HCT116 (cell line): ENCODE measurements at places on chromosomes 13 and 19.

DNA sequence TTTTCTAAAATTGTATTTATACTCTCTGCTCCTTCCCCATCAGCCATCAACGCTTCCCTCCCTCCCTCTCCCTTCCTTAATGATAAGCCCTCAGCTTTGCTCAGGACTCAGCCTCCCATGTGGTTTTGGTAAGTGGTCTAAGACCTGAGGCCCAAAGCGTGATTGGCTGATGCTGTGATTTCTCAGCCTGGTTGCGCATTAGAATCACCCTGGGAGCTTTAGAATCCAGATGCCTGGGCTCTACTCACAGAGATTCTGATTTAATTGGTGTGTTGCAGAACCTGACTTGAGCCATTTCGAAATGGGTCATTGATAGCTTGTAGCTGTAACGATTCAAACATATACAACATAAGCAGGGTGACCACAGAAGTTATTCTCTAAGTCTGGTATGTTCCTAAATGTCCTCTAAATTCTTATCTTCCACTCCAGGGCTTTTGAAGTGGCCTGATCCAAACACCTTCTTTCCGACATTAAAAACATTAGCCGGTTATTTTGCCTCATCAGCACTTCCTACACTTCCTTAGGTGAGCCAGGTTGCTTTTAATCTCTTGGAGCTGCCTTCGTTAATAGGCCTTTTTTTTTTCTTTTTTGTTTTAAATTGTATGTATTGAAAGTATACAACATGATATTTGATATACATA is 60.6 kb downstream of the LRCH1 start:
- DNase-seq = no peak

GRCh38 chr13:100130930-100131511 is 42.1 kb downstream of the PCCA start:
- no peak for DNase-seq

DNA sequence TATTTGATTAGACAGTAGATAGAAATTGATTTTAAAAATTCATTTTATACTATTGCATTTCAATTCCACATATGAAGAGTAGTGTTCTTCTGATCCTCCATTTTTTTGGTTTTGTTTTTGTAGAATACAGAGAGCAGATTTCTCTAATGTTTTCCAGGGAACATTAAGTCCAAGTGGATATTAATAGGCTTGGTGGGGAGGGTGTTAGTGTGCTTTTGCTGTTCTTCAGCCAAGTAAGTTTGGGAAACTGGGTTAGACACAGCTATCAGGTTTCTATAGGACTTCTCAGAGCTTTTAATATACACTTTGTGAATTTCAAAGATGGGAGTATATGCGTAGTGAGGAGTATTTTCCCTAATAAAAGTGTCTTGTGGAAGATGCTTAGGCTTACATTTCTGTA is 21.8 kb downstream of the NAA16 start:
- DNase-seq = no peak

GRCh38 chr19:17775245-17775927 is 19.6 kb upstream of the B3GNT3 start:
- DNase-seq = no peak

GRCh38 chr13:52459668-52460067 is 4.4 kb downstream of the CKAP2 start:
- DNase-seq = no peak

GRCh38 chr19:39385629-39386411 is 5.1 kb downstream of the PAF1 start:
- no peak for DNase-seq

DNA sequence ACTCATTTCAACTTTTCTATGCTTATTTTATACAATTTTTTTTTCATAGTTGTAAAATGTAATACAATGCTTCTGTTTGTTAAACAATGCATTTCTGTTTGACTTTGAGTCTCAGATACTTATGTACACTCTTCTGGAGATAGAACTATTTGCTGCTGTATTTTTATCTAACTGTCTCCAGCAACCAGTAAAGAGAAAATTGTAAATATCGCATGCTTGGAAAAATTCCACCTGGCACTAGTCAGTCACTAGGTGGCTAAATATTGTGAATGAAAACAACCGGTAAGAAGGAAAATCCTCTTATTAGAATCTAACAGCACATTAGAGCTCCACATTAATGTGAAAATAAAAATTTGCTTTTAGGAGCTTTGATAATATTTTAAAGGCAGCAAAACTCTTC is 876.5 kb downstream of the PCDH9 start:
- DNase-seq = no peak

GRCh38 chr13:109645831-109646230 is 140.6 kb downstream of the IRS2 start:
- no peak for DNase-seq

- no peak for DNase-seq
These were observed 5.6 kb downstream of the SIGLEC7 start for GRCh38 chr19:51147663-51148062.

GRCh38 chr19:10037809-10038208 is 24.5 kb downstream of the RDH8 start:
- no peak for DNase-seq

GRCh38 chr19:34317311-34317927 is 47.6 kb upstream of the GPI start:
- no peak for DNase-seq

GRCh38 chr13:111402441-111402840 is 82.0 kb downstream of the TEX29 start:
- no peak for DNase-seq

- DNase-seq = no peak
These were observed 233.4 kb downstream of the B3GLCT start for GRCh38 chr13:31433207-31433606.

GRCh38 chr19:34879563-34879962 is 47.1 kb upstream of the ZNF30 start:
- no peak for DNase-seq

GRCh38 chr13:40272776-40273139 is 393.7 kb downstream of the FOXO1 start:
- no peak for DNase-seq

GRCh38 chr13:97318532-97318931 is 96.4 kb downstream of the MBNL2 start:
- no peak for DNase-seq

- no peak for DNase-seq
These were observed 963.1 kb downstream of the EFNB2 start for GRCh38 chr13:105572401-105572800.

GRCh38 chr19:45779231-45780145 is 2.8 kb downstream of the DMPK start:
- DNase-seq = peak; percentile 87

GRCh38 chr19:29056535-29056934 is 156.4 kb downstream of the UQCRFS1 start:
- no peak for DNase-seq

DNA sequence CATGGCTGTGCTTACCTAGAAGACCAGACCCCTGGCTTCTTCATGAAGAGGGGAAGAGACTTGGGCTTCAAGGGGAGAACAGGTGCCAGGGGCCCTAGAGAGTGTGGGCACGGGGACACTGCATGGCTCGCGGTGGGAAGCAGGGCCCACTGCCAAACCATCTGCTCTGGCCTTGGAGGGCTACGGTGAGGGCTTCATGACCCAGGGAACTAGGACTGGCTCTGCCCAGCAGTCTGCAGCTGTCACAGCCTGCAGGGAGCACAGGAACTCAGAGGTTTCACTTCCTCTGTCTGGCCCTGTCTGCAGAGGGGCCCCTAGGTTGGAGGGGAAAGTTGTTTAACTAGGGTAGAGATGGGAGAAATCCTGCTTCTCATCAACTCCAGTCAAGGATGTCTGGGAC is 4.3 kb downstream of the ERCC1 start:
- DNase-seq = no peak

- DNase-seq = no peak
These were observed 803.6 kb downstream of the DIAPH3 start for GRCh38 chr13:59360108-59360507.

DNA sequence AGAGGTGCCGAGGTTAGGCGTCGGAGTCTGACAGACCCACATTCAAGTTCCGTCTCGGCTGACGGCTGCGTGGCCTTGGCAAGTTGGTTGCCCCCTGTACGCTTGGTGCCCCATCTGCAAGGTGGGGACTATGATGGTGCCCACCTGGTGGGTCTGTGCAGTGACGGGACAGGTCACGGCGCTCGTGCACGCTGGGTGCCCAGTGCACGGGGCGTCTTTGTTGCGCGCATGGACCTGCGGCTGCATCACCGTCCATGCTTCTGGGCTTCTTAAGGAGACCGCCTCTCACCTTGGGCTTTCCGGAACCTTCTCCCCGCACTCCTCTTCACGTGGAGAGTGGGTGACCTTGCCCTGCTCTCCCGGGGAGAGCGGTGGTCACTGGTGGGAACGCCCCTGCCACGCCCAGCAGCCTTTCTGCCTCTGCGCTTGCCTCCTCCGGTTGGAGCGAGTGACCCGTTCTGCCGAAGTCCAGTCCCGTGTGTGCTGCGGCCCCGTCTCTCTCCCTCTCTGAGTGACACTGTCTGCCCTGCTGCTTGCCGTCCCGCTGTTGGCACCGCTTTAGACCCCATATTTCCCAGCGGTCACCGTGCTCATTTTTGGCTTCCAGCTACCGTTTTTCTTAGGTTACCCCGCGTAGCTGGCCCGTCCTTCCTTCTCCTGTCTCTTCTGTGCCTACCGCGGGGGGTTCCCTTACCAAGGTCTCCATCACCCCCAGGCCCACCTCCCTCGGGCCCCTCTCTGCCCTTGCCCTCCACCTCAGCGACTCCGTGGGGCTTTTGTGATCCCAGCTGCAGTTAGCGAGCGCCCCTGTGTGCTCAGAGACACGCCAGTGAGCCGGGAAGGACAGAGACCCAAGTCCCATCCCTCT is 6.4 kb downstream of the ATP11A start:
- no peak for DNase-seq

DNA sequence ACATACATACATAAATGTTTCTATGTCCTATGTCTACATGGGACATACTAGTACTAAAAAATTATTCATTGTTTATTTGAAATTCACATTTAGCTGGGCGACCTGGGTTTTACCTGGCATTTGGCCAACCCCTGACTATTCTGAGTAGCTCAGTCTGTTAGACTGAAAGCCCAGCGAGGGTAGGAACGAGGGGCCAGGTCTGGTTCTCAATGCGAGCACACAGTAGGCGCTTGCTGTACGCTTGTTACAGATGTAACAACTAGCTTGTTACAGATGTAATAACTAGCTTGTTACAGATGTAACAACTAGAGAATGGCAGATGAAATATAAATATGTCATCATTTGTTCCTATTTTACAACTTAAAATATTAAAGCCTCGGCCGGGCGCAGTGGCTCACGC is 920 bp upstream of the ANO8 start:
- no peak for DNase-seq

GRCh38 chr19:2547721-2548120 is 71.8 kb downstream of the GADD45B start:
- DNase-seq = no peak

DNA sequence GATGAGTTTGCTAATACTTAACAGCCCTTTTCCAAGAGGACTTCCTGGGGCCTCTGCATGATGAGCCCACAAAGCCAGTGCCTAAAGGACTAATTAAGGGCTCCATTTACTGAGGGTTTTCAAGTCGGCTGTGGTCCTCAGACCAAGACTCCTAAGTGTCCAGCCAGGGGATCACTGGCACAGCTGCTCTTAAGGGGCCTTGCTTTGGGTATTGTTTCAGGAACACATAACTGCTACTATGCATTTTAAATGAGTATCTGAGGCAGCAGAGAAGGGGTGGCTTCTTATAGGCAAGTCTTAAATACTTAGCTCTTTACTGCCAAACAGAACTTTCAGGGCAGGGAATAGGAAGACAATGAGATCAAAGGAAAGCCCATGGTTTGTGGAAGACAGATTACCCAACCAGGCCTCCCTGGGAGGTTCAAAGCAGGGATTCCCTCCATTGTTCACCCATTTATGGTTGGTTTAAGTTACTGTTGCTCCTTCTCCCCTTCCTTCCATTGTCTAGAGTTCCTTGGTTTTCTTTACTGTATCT is 61.9 kb downstream of the TNFRSF19 start:
- no peak for DNase-seq

- DNase-seq = no peak
These were observed 990 bp downstream of the MYO9B start for GRCh38 chr19:17076543-17076991.

DNA sequence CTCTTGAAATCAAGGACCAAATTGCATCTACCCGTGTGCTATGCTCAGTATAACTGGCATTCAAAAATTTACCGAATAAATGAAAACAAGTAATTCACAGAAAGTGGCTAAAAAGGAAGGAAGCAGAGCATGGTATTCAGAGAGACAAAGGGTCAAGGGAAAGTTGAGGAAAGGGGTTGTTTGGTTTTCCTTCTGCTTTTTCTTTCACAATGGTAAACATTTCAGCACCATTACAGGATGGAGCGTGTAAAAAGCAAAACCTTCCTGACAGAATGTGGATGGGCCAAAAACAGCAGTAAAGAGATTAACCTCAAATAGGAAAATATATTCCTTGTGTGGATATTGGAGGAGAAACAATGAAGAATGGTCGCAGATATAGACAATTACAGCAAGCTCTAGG is 14.8 kb downstream of the DIAPH3 start:
- no peak for DNase-seq

DNA sequence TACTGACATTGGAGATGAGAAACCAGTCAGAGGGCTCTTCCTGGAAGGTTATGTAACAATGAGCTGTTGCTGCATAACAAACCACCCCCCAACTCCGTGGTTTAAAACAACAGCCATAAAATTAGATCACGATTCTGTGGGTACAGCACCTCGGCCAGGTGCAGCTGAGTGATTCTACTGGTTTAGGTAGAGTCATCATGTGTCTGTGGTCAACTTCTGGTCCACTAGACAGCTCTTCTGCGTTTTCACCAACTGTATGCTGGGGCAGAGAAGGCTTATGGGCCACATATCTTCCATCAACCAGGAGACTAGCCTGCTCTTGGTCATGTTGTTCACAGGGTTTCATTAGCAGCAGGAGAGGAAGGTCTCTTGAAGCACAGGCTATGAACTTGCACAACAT is 585.5 kb downstream of the KCTD12 start:
- no peak for DNase-seq

GRCh38 chr19:11137542-11138384 is 17.8 kb downstream of the SPC24 start:
- no peak for DNase-seq

- no peak for DNase-seq
These were observed 604.0 kb upstream of the SLITRK6 start for GRCh38 chr13:86403181-86403580.

DNA sequence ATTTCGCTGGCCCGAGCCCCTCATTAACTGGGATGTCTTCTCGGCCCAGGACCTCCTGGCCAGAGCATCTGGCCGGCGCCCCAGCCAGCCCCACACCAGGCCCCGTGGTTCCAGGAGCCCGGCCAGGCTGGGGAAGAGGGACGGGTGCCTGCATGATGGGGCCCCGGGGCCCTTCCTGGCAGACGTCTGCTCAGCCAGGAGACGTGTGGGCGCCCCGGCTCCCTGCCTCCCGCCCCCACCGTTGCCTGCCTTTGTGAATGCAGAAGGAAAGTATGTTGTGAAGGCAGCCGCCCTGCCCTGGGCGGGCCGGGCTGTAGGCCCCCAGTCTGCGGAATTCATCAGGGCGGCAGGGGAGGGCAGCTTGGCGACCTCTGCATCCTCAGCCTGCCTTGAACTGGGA is 4.4 kb upstream of the COMP start:
- DNase-seq = no peak

GRCh38 chr19:1944088-1944915 is 3.3 kb downstream of the CSNK1G2 start:
- DNase-seq = no peak

GRCh38 chr13:19075418-19075817 is 106.2 kb downstream of the TUBA3C start:
- DNase-seq = no peak

GRCh38 chr19:3521104-3521445 is 15.0 kb downstream of the FZR1 start:
- no peak for DNase-seq
